ENCODE measurements at places on chromosomes 4 and X.

DNA sequence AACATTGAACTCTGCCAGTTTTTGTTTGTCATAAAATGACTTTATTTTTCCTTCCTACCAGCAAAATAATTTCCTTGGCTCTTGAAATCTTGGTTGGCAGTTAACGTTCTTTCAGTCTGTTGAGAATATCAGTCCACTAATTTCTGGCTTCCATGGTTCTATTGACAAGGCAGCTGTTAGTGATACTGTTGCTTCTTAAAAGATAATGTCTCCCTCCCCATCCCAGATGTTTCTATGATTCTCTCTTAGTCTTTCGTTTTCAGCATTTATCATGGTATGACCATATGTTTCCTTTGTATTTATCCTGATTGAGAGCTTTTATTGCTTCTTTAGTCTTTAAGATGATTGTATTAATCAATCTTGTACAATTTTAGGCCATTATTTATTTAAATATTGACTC is 81.1 kb upstream of the STK26 start:
- no peak for DNase-seq

GRCh38 chr4:11698033-11698432 is 269.3 kb upstream of the HS3ST1 start:
- DNase-seq: no peak

- no peak for DNase-seq
Measured at GRCh38 chr4:184824081-184824775, 1.5 kb downstream of the ACSL1 start.

GRCh38 chr4:161585011-161585410 is 578.8 kb downstream of the FSTL5 start:
- DNase-seq: no peak

- no peak for DNase-seq
Measured at GRCh38 chr4:185761352-185762235, 50.4 kb downstream of the SORBS2 start.

DNA sequence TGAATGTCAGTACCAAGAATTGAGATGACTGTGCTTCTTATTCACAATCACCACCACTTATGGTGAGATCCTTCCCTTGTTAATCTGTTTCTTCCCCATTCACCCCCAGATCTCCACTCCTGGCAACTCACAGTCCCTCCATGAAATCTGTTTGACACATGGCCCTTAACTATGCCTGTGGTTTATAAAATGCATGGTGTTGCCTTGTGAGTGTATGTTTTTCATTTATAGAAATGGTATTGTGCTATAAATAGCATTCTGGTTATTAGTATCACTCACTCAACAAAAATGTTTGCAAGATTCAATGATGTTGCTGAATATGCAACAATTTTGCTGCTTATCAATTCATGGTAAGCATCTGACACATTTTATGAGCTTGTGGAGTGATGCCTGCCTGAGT is 131.0 kb downstream of the PRKX start:
- DNase-seq: no peak

DNA sequence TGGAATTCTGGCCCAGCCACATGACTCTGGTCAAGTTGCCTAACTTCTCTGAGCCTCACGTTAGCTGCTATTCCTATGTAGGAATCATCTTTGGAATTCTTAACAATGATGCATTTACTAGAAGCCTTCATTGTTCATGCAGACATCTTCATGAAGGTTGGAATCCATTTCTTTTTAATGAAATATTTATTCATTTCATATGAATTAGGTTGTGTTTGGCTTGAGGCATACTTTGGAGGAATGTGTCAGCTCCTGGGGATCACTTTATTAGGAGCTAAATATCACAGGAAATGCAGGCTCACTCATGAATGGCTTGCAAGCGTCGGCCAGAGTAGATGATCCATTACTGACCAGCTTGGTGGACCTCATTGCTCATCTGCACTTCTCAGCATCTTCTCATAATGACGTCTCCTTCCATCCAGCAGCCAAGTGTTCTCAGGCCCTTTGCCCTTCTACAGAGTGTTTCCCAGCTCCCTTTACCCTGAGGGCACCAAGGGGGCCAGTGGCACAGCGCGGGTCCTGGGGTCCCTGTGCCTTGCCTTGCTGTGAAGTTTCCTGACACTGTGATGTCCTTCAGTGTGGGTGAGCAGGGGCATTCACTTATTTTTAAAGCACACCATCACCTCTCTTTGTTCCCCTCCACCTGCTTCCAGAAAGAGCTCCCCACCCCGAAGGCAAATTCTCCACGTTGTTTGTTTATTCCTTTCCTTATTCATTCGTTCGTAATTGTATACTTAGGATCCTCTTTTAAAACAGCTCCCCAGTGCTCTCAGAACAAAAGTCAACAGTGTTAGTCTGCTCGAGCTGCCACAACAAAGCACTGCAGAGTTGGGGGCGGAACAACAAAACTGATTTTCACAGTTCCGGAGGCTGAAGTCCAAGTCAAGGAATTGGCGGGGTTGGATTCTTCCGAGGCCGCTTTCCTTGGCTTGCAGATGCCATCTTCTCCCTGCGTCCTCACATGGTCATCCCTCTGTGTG is 106.8 kb downstream of the STK32B start:
- DNase-seq: peak; percentile 77

DNA sequence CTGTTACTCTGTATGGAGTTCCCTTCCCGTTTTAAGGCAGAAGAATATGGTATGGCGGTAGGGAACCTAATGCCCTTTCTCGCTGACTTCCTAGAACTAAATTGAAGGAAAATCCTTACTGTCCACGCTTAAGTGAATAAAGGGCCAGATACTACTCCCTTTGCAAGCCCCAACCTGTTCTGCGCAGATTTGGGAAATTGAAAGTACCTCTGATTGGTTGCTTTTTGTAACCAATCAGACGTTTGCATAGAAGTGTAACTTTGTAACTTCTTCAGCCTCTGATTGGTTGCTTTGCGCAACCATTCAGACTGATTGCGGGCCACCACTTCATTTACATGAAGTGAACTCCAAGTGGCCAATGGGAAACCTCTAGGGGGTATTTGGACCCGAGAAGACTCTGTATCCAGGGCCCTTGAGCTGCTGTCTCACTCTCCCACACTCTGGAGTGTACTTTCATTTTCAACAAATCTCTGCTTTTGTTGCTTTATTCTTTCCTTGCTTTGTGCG is 1.2 kb upstream of the TMEM33 start:
- peak; percentile 74 for DNase-seq

DNA sequence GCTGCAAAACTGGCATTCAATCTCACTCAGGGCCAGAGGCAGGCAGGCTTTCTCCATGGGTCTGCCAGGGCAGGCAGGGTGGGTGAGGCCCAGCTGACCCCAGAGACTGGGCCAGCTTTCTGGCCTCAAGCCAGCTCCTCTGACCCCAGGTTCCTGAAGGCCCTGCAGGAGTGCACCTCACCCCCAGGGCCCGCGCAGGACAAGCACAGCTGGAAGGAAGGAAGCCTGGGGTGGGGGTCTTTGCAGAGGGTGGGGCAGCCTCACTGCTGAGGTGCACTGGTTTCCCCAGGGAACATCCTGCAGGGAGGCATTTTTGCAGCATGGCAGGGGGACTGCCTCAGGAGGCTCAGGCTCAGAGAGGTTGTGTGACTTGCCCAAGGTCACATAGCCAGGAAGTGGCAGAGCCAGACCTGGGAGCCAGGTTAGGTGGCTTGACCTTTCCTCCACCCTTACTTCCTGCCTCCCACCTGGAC is 31.5 kb upstream of the AFAP1 start:
- no peak for DNase-seq

GRCh38 chr4:76600447-76600846 is 165.4 kb downstream of the SHROOM3 start:
- DNase-seq: no peak

DNA sequence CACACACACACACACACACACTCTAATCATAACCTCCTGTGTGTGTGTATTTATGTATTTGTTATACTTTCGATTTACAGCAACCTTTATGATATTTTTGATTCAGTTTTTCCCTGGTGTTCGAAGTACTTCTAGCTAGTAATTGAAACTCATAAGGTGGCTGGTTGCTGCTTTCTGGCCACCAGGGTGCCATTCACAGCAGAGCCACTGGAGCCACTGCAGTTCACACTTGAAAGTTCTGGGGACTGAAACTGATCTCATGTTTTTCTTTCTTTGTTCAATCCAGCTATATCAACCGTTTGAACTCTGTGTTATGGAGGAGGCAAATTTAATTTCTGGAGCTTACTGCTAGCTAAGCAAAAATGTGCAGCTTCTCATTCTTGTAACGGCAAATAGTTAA is 419.4 kb downstream of the ADGRL3 start:
- DNase-seq: peak; percentile 16

DNA sequence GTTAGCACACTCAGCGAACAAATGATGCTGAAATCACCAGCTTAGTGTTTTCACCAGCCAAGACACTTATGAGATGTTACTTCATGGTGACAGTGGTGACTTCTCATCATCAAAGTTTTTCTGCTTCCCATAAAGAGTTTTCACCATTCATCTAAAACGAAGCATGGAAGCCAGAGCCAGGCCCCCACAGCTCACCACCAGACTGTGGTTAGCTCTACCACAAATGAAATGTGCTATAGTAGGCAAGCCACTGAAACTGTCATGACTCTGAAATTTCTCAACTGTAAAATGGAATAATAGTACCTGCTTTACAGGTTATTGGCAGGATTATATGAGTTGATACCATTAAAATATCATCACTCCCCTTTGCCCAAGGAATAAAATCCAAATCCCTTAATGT is 56.4 kb upstream of the HHIP start:
- no peak for DNase-seq

GRCh38 chrX:30597216-30598012 is 19.8 kb upstream of the TASL start:
- DNase-seq: no peak

DNA sequence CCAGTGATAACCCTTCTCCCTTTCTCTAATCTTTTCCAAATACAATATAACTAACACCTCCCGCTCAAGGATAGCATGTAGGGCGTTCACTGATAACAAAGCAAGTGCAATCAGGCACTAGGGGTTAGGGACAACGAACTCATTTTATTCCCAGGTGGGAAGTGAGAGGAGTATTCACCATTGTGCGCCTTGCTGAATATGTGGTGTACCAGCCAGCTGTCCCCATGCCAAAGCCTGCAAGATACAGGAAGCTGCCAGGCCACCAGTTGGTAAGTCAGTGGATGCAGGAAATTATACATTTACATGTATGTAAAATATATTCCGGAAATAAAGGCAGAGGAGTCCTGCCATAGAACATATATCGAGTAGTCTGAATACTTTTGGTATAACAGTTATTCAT is 6.3 kb upstream of the HPRT1 start:
- no peak for DNase-seq

GRCh38 chr4:169566021-169566818 is 46.2 kb downstream of the NEK1 start:
- DNase-seq: peak; percentile 72

DNA sequence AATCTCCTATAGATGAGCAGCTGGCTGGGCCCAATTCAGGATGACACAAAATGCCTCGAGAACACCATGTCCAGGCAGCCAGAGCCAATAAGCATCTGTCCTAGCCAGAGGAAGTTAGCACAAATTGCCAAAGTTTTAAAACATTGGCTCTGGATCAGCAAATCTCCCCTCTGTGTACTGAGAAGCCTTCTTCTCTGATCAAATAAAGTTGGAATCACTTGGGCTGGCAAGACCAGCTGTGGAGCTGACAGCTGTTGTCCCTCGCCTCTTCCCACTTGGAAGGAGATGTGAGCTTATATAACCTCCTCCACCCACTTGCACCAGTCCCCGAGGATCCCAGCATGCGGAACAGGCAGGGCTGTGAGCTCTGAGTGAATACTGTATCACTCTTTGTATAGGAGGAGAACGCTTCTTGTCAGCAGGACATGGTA is 183.9 kb downstream of the OPHN1 start:
- no peak for DNase-seq

DNA sequence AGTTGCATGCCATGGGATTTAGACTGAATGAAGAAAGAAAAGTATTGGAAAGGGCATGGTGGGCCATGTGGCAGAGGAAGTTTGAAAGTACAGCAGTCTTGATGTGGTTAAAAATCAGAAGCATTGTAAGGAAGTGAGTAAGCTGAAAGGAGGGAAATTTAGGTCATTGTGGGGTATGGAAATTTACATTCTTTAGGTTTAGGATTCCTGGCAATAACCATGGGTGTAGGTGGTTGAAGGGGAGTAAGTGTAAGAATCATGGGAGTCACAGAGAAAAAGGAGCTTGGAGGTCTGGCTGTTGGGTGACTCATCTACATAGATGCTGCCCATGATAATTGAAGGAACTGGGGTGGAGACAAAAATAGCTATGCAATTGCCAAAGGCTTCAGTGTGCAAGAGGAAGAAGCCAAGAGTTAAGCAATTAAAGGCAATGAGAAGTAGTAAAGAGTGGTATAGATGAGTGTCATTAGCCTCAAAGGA is 243.8 kb upstream of the LDB2 start:
- DNase-seq: no peak

- peak; percentile 8 for DNase-seq
Measured at GRCh38 chrX:40514376-40514775, 66.4 kb upstream of the ATP6AP2 start.

GRCh38 chr4:84167564-84167963 is 331.5 kb downstream of the NKX6-1 start:
- no peak for DNase-seq

DNA sequence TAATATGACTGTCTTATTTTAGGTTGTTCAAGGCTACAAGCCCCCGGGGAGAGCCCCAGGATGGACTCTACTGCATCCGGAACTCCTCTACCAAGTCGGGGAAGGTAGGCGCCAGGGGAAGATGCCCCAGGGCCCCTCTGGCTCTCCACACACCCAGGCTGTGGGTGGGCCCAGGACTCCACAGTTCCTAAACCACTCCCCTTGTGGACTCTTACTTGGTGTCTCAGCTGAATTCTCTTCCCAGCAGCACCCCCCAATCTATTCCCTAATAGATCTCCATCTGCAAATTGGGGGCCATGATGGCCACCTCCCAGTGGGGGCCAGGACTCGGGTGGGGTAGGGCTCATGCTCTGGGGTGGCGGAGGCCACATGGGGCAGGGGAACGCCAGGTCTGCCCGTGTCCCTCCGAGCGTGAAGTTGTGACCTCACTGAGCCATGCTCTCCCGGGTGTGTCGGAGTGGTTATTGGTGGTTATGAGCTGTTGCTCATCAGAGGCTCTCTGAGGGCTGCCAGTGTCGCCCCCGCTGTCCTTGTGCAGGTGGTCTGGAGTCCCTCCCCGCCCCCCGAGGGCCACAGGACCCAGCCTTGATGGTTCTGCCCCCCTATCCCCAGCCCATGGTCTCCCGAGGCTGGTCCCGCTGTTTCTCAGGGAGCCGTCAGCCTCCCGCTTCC is 11.2 kb upstream of the ADD1 start:
- DNase-seq: no peak

- DNase-seq: no peak
Measured at GRCh38 chr4:176833400-176834175, 40.9 kb upstream of the VEGFC start.

GRCh38 chrX:13430136-13430827 is 110.4 kb upstream of the ATXN3L start:
- peak; percentile 8 for DNase-seq
